CD8-positive, alpha-beta T cell (primary cell): ENCODE measurements at places on chromosomes 7 and 10.

DNA sequence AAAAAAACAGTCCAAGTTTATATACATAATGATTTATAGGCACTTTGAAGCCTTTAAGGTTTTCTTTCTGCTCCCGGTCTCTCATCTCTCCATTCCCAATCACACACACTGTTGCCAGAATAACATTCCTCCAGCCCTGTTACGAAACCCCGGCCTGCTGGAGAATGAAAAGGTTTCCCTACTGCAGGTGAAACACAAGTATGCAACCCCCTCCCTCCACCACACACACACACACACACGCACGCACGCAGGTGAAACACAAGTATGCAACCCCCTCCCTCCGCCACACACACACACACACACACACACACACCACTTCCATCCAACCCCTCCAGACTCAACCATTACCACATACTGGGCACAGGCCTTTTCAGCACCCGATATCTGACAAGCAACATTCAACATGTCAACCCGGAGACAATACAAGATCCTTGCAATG lies 87.5 kb downstream of the PARD3 start:
- DNase-seq: no peak

- DNase-seq: no peak
Observed at GRCh38 chr10:98344589-98345038, 70.4 kb downstream of the PYROXD2 start.

- no peak for DNase-seq
Observed at GRCh38 chr7:158432369-158433341, 155.0 kb downstream of the PTPRN2 start.

GRCh38 chr7:6654842-6655610 lies 17.9 kb downstream of the ZNF316 start:
- DNase-seq: no peak

DNA sequence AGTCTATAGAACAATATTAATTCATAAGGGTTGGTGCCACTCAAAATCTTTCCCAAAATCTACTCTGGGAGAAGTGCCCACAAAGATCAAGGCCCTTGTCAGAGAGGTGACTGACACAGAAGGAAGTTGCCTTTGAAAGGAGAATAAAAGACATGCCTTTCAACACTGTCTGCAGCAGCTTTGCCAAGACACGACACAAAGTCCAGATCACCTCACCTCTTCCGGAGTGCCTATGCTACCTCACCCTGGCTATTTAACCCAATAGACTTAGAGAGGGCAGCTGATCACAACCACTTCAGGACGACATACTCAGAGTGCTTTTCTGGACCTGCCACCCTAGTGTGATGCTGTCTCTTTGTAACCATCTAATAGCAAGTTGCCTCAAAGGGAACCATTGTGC lies 49.0 kb upstream of the YAE1 start:
- DNase-seq: no peak

GRCh38 chr7:111470998-111471397 lies 91.3 kb downstream of the IMMP2L start:
- no peak for DNase-seq

DNA sequence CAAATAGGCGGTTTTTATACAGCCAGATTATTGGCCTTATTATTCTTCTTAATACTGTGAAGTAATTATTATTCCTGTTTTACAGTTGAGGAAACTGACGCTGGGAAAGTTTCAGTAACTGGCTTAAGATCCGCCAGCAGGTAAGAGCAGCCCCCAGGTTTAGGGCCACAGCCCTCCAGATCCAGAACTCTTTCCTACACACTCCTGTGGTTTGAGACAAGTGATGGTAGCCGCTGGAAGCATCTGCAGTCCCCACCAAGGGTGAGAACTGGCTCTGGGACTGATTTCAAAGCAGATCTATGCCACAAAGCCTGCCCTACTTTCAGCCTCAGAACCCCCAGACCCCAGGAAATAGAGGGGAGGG lies 3.0 kb upstream of the UNC5B start:
- DNase-seq: no peak

DNA sequence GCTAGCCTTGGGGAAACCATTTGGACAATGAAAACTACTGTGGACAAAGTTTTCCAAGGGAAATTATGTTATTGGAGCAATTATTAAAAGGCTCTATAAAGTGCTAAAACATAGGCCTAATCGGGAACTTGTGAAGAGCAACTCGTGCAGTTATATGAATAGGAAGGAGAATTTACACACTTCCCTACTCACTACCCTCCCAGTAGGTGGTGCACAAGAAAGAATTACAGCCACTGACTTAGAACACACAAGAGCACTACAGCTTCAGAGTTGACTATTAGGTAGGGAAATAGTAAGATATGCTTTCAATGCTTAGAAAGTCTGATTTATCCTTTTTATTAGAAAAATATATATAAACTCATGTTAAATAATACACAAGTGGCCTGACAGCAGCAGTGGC lies 47.2 kb downstream of the GSAP start:
- no peak for DNase-seq

GRCh38 chr7:83267141-83267631 lies 104.5 kb upstream of the PCLO start:
- DNase-seq: no peak

- DNase-seq: no peak
Observed at GRCh38 chr10:60376221-60377041, 13.2 kb downstream of the ANK3 start.

DNA sequence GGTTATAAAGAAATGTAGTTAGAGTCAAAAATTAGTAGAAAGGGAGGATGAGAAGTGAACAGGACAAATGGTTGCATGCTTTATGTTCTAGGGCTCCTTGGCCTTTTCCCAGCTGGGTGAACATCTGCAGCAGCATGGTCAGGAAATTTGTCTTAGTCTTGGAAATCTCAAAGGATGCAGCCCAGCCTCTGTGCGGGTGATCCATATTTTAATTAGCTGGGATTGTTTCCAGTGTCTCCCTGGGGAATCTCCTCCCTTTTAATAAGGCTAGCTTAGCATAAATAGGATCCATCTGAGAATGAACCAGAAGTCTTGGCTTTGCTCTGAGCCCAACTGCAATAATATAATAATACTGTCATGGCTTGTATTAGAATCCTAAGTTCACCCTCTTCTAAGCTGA lies 198.3 kb downstream of the PRKG1 start:
- no peak for DNase-seq

DNA sequence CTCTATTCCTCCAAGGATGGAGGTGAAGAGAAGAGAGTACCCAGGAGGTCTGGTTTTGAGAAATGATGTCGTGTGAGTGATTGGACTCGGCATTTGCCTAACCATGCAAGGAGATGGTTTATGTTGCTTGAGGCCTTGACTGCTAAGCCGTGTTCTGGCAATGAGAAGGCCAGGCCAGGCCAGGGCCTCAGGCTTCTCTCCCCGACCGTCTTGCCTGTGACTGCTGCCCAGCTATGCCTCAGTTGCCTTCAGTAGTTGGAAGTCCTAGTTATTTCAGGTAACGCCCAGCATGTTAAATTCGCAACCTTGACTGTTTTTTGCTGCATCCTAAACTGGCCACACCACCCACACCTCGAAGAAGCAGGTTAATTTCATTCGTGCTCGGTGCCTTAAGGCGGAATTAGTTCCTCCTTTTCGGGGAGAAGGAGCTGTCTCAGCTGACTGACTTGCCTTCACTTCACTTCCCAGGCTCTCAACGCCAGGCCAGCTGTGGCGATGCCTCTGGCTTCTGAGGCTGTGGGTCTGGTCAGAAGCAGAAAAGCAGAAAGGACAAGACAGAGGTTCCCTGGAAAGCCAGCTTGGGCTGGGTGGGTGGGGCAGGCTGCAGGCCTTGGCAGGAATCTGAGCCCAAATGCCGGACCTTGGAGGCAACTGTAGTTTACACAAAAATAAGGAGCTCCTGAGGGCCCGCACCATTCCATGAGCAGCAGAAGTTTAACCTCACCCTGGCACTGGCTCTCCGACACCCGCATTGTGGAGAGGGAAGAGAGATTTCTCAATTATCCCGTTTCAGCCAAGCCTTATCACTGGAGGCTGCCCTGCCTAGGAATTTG lies 61.9 kb upstream of the SAMD8 start:
- DNase-seq: no peak

- no peak for DNase-seq
Observed at GRCh38 chr10:60434418-60435046, 44.9 kb upstream of the ANK3 start.

- DNase-seq: no peak
Observed at GRCh38 chr10:97186911-97187310, 1.2 kb upstream of the SLIT1 start.

GRCh38 chr7:148940702-148941597 lies 56.9 kb upstream of the EZH2 start:
- DNase-seq: peak; percentile 61

GRCh38 chr7:30139836-30140384 lies 5.1 kb downstream of the MTURN start:
- no peak for DNase-seq

DNA sequence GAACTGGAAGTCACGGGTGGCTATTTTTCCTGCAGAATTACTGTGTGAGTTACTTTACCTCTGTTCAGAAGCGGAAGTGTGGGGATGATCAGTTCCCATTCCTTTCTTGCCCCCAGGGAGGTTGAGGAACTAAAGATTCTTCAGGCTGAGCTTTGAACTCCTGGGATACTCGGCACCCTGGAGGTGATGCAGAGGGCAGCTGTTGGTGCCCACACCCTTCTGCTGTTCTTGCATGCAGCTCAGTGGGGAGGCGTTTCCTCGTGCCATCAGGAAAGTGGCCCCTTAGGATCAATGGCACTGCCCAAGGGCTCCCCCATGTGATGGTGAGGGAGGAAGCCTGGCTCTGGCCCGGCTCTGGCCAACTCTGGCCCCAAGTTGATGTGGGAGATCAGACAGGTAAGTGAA lies 44.7 kb upstream of the MXI1 start:
- no peak for DNase-seq

DNA sequence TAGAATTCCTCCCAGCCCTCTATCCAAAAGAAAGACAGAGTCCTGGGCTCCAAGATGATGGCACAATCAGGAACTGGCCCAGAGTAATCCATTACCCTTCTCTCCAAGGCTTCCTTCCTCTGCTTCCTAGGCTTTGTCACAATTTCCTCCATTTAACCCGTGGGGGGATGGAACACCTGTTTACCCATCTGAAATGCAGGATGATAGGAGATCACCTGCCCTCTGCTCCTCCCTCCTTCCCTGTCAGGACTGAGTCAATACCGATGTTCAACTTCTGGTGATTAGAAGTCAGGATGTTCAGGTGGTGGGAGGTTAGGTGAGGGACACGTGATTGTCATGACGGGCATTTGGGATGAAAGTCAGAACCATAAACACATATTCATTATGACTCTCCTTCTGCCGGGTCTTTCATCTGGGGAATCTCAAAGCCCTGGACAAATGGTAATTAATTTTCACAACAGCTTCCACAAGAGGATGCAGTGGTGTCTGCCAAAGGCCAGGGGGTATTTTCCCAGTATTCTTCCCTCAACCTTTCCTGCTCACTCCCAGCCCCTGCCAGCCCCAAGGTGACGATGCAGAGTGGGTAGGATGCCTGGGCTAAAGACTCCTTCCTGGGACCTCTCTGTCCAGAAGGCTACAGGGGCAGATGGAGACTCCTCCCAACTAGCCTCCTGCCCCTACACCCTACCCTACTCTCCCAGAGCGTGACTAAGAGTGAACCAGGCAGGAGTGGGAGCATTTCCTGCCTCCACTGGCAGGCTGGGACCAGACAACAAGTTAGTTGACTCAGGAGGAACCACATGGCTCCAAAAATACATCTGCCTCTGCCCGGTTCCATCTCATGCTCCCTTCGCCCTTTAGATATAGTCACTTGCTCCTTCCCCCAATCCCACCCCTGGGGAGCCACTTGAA lies 27.9 kb downstream of the DUSP5 start:
- DNase-seq: no peak

- no peak for DNase-seq
Observed at GRCh38 chr7:35487841-35488240, 207.1 kb downstream of the HERPUD2 start.

DNA sequence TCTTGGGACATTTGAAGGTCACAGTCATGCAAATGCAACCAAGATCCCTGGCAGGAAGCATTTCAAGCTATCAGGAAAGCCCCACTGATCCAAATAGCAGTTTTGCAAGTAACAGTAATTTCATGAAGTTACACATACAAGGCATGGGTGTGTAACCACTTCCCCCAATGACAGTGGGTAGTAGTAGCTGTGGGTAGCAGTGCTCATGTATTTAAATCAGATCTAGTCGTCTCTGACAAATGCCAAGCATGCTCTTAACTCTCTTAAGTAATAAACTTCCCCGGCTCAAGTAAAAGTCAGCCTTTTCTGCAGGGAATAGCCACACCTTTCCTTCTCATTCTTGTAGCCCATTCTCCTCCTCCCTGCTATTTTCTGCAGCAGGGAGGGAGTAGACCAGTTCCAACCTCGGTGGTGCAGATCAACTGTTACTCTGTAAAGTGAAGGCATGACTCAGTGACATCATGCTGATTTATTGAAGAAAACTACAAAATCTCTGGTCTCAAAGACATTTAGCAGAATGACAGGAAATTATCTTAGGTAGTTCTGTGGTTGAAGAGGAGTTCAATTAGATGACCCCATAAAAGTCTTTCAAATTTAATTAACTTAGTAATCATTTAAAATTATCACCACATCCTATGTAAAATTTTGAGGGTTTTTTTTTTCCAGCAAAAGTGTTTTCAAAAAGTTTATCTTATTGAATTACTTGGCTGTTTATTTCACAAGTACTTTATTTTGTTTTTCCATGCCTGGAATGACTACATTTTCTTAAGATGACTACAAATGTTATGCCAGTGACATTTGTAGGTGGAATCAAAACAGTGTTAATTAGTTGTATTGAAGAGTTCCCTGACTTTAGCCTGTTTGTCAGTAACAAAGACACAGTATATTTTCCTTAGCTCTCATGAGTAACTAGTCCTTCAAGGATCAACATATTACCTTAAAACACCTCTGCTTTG lies 568.3 kb downstream of the INHBA start:
- DNase-seq: no peak

GRCh38 chr7:155293721-155294510 lies 3.8 kb upstream of the INSIG1 start:
- DNase-seq: no peak

- no peak for DNase-seq
Observed at GRCh38 chr10:96025566-96025965, 17.8 kb upstream of the CCNJ start.

DNA sequence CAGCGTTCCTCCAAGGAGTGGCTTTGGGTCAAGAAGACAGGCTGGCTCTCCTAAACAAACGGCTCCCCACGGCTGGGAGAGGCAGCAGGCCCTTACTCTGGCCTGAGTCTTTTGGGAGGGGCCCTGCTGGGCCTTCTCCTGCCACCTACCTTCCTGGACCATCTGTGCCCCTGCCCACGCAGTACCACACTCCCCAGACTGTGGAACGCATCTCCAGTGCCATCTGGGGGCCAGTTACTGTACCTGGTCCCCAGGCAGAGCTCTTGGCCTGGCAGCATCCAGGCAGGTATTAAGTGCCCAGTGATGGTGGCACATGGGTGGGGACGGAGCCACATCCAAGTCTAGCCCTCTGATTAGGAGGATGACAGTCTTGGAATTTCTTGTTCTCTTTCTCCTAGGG lies 14.4 kb downstream of the ALKBH4 start:
- no peak for DNase-seq
